ENCODE measurements at places on chromosomes 2 and 18. TPM values are rescaled to one million over a fixed set of nuclear protein-coding genes. Genes with fewer than 3 reads are reported as not detected.

The SLC38A11 gene
- total RNA-seq, result 13.1 TPM

DNA sequence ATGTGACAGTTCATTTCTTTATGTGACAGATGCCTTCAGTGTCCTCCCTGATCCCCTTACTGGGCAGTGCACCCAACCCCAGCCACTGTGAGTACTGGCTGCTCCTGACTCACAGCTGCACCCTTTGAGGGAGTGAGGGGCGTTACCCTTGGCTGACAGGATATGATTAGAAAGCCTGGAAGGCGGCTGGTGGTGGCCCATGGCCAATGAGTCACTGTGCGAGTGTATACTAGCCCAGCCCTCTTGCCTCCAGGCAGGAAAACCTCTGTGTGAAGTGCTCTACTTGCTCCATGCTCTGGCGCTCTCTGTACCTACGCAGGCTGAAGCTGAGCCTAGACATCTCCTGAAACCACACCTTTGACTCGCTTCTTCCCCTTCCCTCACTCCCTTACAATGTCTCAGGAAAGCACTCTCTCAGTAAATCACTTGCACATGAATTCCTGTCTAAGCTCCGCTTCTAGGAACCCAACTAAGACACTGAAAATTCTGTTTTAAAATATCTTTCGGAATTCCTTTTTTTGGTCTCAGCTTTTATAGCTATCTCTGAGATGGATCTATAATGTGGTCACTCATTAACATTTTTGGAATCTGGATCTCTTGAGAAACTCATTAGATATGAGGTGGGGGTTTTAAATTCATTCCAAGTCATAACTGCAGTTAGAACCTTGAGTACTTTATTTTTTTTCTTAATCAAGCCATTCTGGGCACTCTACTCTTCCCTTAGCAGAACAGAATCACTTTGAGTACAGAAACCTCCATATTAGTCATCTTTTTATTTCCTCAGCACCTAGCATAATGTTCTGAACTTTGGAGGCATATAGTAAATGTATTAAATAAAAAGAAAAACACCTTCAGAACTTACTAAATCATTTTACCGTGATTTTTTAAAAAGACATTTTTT, 25.3 kb upstream of the STAM2 start:
- no peaks in the 10 kb centered on the region for H3K4me1 ChIP-seq
- H3K36me3 ChIP-seq, result no peaks in the 10 kb centered on the region
- no peaks in the 10 kb centered on the region for H3K27me3 ChIP-seq
- no peak overlapping the region for H3K4me3 ChIP-seq
- H3K27ac ChIP-seq, result no peak overlapping the region

GRCh38 chr2:41400088-41400665, 647.6 kb upstream of the PKDCC start:
- H3K27ac ChIP-seq, result no peak overlapping the region
- no peaks in the 10 kb centered on the region for H3K4me1 ChIP-seq
- no peak overlapping the region for H3K4me3 ChIP-seq
- no peaks in the 10 kb centered on the region for H3K27me3 ChIP-seq
- H3K36me3 ChIP-seq, result no peaks in the 10 kb centered on the region
- no peak for DNase-seq

DNA sequence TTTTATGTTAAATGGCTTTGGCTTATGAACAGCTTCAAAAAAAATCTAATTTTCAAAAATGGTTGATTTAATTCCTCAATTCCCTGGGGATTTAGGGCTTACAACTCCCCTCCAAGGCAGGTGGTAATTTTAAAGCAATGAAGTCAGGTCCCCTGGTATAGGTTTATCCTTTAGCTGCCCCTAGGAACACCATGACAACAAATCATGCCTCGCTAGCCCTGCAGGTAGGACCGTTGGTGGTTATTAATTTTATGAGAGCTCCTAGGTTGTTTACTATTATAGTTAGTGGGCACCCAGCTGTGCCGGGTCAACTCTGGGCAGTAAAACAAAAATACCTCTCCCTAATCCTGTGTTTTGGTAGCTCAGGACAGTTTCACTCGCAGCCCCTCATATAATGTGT, 26.2 kb upstream of the MBOAT2 start:
- no peak for DNase-seq
- no peak overlapping the region for H3K27ac ChIP-seq
- no peaks in the 10 kb centered on the region for H3K36me3 ChIP-seq

DNA sequence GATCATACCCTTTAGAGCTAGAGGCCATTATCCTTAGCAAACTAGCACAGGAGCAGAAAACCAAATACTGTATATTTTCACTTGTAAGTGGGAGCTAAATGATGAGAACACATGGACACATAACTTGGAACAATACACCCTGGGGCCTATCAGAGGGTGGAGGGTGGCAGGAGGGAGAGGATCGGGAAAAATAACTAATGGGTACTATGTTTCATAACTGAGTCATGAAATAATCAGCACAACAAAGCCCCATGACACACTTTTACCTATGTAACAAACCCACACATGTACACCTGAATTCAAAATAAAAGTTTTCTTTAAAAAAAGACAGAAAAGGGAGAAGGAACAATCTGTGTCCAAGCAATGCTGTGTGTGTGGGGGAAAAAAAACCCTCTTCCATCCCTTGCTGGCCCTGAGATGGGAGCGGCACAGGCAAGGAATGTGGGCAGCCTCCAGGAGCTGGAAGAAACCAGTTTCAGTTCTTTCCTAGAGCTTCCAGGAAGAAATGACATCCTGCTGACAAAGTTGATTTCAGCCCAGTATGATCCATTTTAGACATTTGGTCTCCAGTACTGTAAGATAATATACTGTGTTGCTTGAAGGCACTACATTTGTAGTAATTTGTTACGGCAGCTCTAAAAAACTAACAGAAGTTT, 458.7 kb upstream of the CNTNAP5 start:
- no peak for DNase-seq
- no peaks in the 10 kb centered on the region for H3K27me3 ChIP-seq
- no peak overlapping the region for H3K4me3 ChIP-seq
- H3K4me1 ChIP-seq, result no peaks in the 10 kb centered on the region
- H3K27ac ChIP-seq, result no peak overlapping the region

DNA sequence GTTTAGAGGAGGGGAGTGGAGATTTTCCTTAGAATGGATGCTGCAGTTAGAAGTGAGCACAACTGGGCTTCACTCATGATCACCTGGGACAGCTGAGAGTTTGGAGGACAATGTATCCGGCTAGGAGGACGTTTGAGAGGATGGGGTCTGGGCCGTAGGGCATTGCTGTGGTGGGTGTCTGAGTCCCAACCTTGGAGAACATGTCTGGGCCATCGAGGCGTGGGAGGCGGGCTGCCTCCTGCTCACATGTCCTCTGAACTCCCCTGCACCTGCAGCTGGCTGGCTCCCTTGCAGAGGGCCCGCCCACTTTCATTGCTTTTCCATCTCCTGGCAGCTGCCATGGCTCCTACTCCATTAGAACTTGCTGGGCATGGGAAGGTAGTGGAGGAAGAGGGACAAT, 203.0 kb upstream of the PXDN start:
- H3K4me1 ChIP-seq, result no peaks in the 10 kb centered on the region
- H3K4me3 ChIP-seq, result no peak overlapping the region
- H3K27me3 ChIP-seq, result no peaks in the 10 kb centered on the region
- DNase-seq, result no peak

The SOX11 gene
- total RNA-seq, result not detected

DNA sequence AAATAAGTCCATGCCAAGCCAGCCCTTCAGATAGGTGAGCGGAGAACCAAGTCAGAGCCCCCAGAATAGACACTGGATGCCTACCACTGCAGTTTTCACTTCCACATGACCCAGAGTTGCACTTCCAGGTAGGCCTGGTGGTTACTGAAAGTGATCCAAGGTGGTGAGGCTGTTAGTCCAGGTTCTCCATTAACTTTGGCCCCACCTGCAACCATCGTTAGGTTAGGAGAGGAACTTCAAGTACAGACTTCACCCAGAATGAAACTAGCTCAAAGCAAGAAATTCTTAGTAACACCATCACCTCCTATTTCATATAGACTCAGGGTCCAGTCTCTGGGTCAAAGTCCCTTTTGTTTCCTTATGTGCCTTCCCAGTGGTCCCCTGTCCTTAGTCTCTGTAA, 293.1 kb upstream of the ID2 start:
- H3K36me3 ChIP-seq, result no peaks in the 10 kb centered on the region
- H3K4me3 ChIP-seq, result no peak overlapping the region
- no peaks in the 10 kb centered on the region for H3K27me3 ChIP-seq
- H3K4me1 ChIP-seq, result no peaks in the 10 kb centered on the region
- H3K27ac ChIP-seq, result no peak overlapping the region
- no peak for DNase-seq

The EPC2 gene
- total RNA-seq, result 70.1 TPM
